HuH-7 (cell line): ENCODE measurements at places on chromosomes 16 and 17.

DNA sequence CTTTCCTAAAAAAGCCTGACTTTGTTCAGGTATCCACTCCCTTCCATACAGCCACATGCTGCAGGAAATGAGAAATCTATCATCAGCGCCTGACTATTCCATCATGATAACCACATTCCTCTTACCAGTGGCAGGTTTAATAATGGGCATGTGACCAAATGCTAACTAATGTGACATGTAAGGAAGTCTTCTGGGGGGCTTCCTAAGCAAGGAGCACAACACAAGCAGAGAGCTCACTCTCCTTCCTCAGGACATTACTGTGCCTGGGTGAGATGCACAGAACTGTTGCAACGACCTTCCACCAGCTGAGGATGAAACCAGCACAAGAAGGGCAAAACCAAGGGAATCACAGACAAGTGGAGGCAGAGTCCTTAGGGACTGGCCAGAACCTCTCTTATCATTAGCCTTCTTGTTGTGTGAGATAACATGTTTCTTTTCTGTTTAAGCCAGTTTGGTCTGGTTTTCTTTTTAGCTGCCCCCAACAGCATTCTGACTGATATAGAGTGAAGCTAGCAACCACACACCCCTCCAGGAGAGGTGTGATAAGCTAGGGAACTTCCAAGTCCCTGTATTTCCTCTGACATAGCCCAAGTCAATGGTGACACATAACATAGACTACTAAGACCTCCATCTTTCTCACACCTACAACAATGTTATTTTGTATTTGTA is 16.9 kb downstream of the MYO1D start:
- DNase-seq = no peak

DNA sequence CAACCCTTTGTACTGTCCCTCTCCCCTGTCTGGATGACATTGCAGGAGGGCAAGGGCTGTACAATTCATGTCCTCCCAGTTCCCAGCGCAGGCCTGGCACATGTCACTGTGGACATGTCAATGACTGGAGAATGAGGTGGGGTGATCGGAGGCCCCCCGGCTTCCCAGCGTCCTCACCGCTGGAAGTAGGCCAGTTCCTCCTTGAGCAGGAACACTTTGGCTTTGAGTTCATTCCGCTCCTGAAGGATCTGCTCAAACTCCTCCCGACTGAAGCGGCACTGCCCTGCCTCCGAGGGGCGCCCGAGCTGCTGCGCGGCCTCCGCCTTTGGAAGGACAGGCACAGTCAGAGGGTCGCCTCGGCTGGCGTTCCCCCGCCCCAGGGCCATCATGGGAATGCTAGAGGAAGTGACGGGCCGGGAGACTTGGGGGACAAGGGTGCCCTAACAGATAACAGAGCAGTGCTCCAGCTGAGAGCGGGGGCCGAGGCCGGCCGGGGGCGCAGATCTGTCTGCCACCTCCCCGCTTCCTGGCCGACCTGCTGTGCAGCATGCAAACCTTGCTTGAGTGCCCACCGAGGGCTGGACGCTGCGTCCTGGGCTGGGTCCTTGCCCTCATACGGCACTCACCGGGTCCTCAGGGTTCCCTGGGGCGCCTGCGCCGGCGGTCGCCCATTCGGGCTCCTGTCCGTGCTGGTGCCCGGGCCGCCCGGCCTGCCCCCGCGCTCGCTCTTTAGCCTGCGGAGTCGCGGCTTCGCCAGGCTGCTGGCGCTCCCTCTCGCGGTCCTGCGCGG is 1.3 kb downstream of the RILP start:
- peak; percentile 64 for DNase-seq

GRCh38 chr16:23357761-23358290 is 55.7 kb downstream of the SCNN1B start:
- DNase-seq = no peak

DNA sequence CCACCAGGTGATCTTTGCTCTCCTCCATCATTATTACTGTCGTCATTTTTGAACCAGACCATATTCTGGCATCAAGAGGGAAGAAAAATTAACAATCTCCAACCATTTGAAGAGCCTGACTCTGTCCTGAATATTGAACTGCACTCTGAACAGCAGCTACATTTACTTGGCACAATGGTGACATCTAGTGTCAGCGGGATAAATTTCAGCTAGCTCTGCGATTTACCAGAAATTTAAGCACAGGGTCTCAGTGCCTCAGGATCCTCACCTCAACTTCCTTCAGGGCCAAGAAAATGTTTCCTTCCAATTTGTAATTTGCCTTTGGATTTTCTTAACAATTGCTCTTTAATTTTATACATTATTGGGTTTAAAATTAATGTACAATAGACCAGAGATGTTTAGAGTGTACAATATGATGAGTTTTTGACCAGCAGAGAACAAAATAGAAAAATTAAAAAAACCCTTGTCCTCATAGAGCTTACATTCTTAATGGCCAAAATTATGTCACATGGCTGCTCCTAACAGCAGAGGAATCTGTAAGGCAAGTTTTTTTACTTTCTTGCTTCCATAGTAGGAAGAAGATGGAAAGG is 10.7 kb upstream of the ZNF19 start:
- peak; percentile 70 for DNase-seq

DNA sequence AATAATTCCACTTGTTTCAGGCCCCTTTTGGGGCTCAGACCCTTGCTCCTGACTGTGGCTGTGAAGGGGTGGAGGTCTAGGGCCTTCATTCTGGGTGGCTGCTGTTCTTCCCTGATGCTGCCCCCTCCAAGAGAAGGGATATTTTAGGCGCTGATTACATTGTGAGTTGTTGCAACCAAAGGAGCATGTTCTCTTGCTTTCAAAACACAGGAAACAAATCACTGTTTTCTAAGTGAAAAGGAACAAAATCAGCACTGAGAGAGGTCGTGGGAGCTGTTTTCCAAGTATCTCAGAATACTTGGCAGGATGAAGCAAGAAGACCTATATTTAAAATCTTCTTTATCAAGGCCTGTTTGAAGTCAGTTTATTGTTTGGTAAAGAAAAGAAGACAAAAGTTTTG is 25.3 kb upstream of the SEC14L1 start:
- no peak for DNase-seq

- no peak for DNase-seq
Observed at GRCh38 chr16:75029854-75030253, 31.0 kb downstream of the ZNRF1 start.

DNA sequence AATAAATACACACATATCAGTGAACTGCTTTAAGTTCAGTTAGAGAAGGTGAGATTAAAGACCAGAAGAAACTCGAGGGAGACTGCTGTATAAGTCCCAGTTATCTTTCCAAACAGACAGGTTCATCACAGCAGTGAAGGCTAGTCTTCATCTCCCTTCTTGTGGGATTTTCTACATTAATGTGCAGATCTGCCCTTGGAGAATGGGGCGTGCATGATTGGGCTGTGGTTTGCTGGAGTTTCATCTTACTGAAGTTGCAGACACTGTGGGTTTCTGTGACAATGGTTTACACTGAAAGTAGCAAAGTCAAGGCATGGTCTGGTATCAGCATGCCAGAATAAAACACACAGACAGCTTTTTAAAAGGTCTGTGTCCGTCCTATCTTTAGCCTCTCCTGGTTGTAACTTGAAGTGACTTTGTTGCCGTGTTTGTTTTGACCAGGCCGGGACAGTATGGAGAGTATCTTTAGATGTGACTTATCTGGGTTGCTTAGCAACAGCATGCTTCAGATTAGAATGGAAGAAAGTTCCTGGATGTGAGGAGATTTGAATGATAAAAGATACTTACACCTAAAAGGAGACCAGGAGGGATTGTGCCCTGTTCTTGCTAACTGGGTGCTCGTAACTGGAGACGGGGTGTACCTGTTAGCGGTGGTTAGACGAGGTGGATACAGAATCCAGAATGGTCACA is 16.1 kb downstream of the NAA60 start:
- no peak for DNase-seq

DNA sequence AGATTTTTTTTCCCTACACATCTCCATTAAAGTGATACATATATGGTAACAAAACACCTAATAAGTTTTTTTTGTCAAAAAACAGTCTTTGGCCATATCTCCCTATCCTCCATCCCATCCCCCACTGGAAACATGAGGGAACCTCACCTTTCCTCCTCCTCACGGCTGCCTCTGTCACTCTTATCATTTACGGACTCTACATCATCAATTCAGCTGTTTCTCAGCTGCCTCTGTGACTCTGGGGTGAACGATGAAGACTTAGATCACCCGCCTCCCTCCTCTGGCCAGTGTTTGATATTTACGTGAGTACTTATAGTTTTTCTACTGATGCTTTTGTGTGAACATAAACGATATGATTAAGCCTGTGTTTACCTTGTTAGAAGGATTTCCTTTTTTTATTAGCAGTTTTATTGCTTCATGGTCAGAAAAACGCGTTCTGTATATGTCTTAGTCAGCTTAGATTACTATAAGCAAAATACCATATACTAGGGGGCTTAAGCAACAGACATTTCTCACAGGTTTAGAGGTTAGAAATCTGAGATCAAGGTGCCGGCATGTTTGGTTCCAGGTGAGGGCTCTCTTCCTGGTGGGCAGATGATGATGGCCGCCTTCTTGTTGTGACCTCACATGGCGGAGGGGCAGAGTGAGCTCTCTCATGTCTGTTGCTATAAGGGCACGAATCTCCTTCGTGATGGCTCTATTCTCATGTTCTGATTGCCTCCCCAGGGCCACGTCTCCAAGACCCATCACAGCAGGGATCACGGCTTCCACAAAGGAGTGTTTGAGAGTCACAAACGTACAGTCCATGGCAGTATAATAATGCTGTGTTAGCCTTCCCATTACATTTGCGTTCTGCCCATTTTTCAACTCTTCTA is 32.1 kb downstream of the DNAH17 start:
- DNase-seq = no peak

DNA sequence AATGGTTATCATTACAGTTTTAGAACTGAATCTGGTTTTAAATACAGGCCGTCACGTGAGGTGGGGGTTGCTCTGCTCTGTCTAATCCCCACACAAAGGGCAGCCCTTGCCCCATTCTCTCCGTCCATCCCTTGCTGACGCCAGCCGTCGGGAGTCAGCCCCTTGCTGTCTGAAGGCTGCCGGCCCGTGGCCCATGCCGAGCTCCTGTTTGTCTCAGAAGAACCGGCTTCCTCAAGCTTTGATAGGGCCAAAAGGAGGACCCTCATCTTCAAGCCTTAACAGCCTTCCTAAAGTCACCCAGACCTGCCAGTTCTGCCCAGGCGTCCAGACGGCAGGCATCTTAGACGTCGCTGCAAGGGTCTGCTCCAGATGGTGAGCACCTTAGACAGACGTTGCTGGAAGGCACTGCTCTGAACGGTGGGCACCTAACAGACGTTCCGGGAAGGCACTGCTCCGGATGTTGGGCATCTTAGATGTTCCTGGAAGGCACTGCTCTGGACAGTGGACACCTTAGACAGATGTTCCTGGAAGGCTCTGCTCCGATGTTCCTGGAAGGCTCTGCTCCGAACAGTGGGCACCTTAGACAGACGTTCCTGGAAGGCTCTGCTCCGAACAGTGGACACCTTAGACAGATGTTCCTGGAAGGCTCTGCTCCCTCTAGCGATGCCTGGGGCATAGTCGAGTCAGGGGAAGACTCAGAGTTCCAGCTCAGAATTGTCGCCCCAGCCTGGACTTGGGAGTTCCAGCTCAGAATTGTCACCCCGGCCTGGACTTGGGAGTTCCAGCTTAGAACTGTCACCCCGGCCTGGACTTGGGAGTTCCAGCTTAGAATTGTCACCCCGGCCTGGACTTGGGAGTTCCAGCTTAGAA is 35.1 kb upstream of the CHMP6 start:
- DNase-seq = no peak

DNA sequence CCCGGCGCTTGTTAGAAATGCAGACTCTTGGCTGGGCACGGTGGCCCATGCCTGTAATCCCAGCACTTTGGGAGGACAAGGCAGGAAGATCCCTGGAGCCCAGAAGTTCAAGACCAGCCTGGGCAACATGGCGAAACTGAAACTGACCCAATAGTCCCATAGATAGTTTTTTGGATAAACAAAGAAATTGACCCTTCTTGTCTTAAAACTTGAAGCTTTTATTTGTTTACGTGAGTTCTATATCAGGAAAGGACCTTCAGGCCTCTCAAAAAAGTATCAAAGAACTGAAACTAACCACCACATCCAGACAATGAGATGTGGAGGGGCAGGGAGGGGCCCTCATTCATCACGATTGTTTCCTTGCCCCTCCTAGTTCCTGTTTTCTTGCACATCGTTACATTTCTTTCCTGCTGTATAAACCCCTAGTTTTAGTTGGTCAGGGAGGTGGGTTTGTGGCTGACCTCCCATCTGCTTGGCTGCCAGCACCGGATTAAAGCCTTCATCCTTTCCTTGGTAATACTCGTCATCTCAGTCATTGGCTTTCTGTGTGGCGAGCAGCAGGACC is 29.9 kb upstream of the PRM1 start:
- DNase-seq = no peak

GRCh38 chr16:48125888-48126287 is 29.9 kb downstream of the ABCC12 start:
- no peak for DNase-seq

GRCh38 chr16:12305847-12306801 is 329.6 kb downstream of the SNX29 start:
- no peak for DNase-seq

GRCh38 chr16:11224894-11225676 is 30.9 kb downstream of the SOCS1 start:
- no peak for DNase-seq

DNA sequence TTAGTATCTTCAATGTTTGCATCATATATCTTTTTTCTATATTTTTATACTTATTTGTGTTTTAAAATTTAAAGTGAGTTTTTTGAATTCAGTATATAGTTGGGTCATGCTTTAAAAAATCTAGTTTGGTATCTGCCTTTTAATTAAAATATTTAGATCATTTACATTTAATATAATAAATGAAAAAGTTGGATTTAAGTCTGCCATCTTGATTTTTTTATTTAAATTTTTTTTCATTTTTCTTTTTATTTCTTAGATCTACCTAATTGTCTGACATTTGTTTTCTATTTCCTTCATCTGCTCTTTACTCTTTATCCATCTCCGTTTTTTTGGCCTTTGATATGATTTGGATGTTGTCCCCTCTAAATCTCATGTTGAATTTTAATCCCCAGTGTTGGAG is 50.0 kb upstream of the N4BP1 start:
- DNase-seq = no peak

GRCh38 chr16:27718201-27719105 is 168.5 kb downstream of the KATNIP start:
- DNase-seq = no peak

DNA sequence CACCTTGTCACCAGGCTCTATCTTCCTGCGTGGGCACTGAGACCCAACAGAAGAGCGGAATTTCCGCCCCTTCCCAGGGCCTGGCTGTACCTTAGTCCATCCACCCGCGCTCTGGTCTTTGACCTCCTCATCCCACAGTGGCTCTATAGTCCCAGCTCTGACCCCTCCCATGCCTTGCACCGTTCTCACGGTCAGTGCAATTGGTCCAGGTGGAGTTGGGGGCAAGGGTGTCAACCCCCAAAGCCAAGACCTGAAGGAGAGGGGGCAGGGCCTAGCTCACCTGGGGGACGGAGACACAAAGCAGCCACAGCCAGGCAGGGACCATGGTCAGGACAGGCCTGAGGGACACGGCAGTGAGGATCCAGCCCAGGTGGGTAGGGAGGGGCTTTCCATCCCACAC is 944 bp downstream of the CDH16 start:
- no peak for DNase-seq

DNA sequence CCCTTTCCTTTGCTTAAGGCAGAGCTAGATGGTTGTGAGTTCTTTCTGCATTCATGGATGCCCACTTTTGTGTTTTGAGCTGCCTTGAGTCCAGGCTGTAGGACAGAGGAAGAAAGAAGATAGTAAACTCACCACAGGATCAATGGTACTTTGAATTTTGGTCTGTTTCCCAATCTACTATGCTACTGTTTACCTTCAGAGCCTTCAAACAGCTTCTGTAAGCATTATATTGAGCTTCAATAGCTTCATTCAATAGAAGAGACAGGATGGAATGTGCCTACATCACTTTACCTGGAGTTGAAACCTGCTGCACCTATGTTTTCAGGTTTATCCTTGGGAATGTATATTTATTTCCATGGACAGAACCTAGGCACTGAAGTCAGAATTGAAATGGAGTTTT is 397.9 kb upstream of the DYNLRB2 start:
- no peak for DNase-seq
